Natural killer cell treated with Interleukin-12 subunit alpha and Interleukin-12 subunit beta and Interleukin-15 and Interleukin-18, amount 100 ng/mL, for 72 hours (primary cell): ENCODE measurements at places on chromosomes 11 and 22. TPM values are rescaled to one million over a fixed set of nuclear protein-coding genes. Genes with fewer than 3 reads are reported as not detected.

Gene CEND1
- total RNA-seq: 0.95 TPM

GRCh38 chr11:6526411-6527135 is 29.5 kb downstream of the DNHD1 start:
- DNase-seq: no peak
- H3K36me3 ChIP-seq: no peaks in the 10 kb centered on the region
- H3K27ac ChIP-seq: peak overlapping the region; percentile 82
- H3K4me1 ChIP-seq: peaks cover 11% of the 10 kb centered on the region
- H3K4me3 ChIP-seq: peak overlapping the region; percentile 7
- H3K27me3 ChIP-seq: no peaks in the 10 kb centered on the region

GRCh38 chr22:33867118-33867866 is 53.0 kb downstream of the LARGE1 start:
- no peaks in the 10 kb centered on the region for H3K36me3 ChIP-seq
- H3K27me3 ChIP-seq: no peaks in the 10 kb centered on the region
- no peak overlapping the region for H3K27ac ChIP-seq
- DNase-seq: no peak
- H3K4me3 ChIP-seq: no peak overlapping the region

Gene LARGE2
- total RNA-seq: 2.0 TPM

GRCh38 chr22:37462436-37462835 is 23.7 kb downstream of the MFNG start:
- DNase-seq: no peak
- no peak overlapping the region for H3K4me3 ChIP-seq
- peaks cover 8% of the 10 kb centered on the region for H3K4me1 ChIP-seq
- H3K27ac ChIP-seq: no peak overlapping the region
- no peaks in the 10 kb centered on the region for H3K27me3 ChIP-seq

GRCh38 chr11:75858613-75859012 is 43.6 kb downstream of the UVRAG start:
- H3K27ac ChIP-seq: peak overlapping the region; percentile 37
- peaks cover 7% of the 10 kb centered on the region for H3K36me3 ChIP-seq
- no peaks in the 10 kb centered on the region for H3K27me3 ChIP-seq
- peak overlapping the region; percentile 70 for H3K4me3 ChIP-seq

Gene CFAP300
- total RNA-seq: not detected

DNA sequence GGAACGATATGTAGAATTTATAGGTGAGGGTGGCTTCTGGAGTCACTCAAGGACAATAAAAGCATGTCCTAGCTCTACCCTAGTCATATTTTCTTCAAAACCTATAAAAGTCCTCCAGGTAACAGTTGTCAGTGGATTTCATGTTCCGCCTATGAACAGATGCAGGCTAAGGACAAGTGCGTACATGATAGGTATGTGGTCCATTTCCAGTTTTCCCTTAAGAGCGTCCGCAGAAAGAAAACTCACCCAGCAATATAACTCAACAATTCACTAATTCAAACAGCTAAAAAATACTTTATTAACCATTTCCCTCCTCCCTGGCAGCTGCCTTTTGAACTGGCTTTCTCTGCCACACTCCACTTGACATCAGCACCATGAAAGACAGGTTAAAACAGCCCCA is 50.2 kb upstream of the CCDC34 start:
- DNase-seq: no peak
- no peaks in the 10 kb centered on the region for H3K36me3 ChIP-seq
- H3K27ac ChIP-seq: no peak overlapping the region
- H3K27me3 ChIP-seq: peaks cover 7% of the 10 kb centered on the region

- H3K27me3 ChIP-seq: no peaks in the 10 kb centered on the region
- peak overlapping the region; percentile 90 for H3K4me3 ChIP-seq
- DNase-seq: no peak
- H3K27ac ChIP-seq: peak overlapping the region; percentile 100
- H3K36me3 ChIP-seq: no peaks in the 10 kb centered on the region
- H3K4me1 ChIP-seq: peaks cover 47% of the 10 kb centered on the region
These were observed 6.5 kb downstream of the ADORA2A start for GRCh38 chr22:24433828-24434470.

DNA sequence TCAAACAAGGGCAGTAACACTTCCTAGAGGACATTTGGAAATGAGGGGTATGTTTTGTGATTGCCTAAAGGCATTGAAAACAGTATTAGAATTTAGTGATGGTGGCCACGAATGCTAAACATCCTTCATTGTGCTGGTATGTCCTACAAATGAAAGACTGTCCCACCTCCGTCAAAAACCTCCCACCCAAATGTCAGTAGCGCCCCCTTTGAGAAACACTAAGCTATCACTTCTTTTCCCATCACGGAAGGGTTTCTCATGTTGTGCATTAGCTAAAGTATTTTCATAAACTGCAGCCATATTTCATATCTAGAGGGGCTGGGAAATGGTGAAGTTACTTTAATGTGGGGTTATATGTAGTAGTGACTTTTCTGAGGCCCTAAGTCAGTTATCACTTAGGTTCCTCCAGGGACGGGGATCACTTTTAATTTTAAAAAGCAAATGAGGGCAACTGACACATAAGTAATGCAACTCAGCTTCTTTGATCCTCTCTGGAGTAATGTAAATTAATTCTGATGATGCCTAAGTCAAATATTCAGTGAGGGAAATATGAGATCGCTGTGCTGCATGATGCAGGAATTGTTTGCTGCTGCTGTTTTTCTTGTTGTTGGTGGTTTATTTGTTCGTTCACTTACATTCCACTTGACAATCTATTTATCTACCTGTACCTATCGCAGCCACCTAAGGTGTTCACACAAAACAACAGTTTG is 1403.4 kb upstream of the TENM4 start:
- no peak for DNase-seq
- H3K27ac ChIP-seq: no peak overlapping the region
- H3K36me3 ChIP-seq: peaks cover 6% of the 10 kb centered on the region
- H3K4me1 ChIP-seq: no peaks in the 10 kb centered on the region

Gene SLCO2B1
- total RNA-seq: 0.06 TPM
